ENCODE measurements at places on chromosomes 2 and 18.

DNA sequence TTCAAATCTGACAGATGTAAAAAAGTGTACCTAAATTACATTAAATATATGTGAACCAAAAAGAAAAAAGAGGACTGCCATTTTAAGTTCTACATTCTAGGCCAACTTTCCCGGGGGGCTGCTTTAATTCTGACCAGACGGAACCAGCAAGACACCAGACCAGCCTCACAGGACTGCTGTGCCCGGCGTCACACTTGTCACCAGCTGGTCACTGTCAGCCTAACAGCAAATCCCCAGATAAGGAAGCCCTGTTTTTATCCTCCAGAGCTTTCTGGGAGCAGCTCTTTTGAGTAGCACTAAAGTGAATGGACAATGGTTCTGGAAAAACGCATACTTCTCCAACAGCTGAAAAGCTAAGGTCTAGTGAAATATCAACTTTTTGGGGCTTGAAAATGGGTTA, 35.6 kb downstream of the CYB5A start:
- DNase-seq = no peak

- no peak for DNase-seq
These were observed 687.8 kb upstream of the DDX18 start for GRCh38 chr2:117126656-117127055.

DNA sequence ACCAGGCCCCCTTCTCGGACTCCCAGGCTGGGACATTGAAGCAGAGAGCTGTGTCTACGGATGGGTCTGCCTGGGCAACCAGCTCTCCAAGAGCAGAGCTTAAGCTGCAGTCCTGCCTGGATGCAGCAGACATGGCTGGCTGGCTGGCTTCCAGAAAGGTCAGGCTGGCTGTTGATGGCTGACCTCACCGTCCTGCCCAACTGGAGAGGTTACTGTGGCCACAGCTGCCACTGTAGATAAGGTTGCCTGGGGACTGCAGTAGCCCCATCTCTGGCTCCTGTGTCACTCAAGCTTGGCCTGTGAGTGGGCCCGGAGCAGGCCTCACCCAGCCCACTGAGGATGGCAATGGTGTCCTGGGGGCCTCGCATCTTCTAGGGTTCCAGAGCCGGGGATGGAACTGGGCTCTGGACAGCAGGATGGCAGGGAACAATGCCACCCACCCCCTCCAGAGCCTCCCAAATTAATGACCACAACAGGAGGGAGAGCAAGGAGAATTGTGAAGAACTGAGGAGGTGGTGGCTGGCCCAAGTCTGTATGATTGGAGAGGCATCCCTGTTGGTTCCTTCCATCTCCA, 37.0 kb upstream of the FOSL2 start:
- DNase-seq = no peak

DNA sequence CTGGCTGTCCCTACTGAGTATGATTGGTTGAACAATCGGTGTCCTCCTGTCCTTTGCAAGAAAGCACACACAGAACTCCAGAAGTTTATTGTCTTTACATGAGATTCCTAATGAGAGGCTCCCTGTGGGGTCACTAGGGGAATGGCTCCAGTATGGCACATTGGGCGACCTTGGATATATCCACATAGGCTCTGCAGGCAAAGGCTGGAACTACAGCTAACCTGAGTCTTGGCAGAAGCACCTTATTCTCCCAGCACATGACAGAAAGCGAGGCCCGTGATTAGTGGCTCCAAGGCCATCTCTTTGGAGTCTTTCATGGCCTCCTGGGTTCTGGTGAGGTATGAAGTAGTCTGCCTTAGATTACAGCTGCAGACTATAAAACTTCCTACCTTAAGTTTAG, 49.0 kb downstream of the ZDBF2 start:
- peak; percentile 29 for DNase-seq

GRCh38 chr2:80496775-80497174, 192.2 kb upstream of the LRRTM1 start:
- DNase-seq = no peak
